ENCODE measurements at places on chromosomes 4 and X. TPM values are rescaled to one million over a fixed set of nuclear protein-coding genes. Genes with fewer than 3 reads are reported as not detected.

Gene SSX4B
- total RNA-seq: not detected

Gene USP51
- total RNA-seq: 2.7 TPM

Gene YIPF7
- not detected for total RNA-seq

Gene CXorf49
- total RNA-seq: not detected

Gene CACNA1F
- total RNA-seq: 0.60 TPM

Gene OTC
- 9.8 TPM for total RNA-seq

Gene CSAG1
- total RNA-seq: not detected

Gene XAGE2
- total RNA-seq: not detected

Gene MAGEC1
- not detected for total RNA-seq

Gene SPANXN3
- total RNA-seq: not detected

Gene RPA4
- total RNA-seq: 5.6 TPM

Gene TCEAL9
- 129 TPM for total RNA-seq

Gene NHSL2
- 20.2 TPM for total RNA-seq

Gene SSX3
- not detected for total RNA-seq

Gene IGFBP7
- 529 TPM for total RNA-seq

Gene NOX1
- total RNA-seq: 0.25 TPM

Gene TECRL
- not detected for total RNA-seq

Gene CD40LG
- 1.4 TPM for total RNA-seq

Gene CDS1
- 0.69 TPM for total RNA-seq

Gene NUP62CL
- total RNA-seq: 0.84 TPM

Gene LEF1
- total RNA-seq: 2.2 TPM

Gene BST1
- total RNA-seq: 34.4 TPM

Gene GIMD1
- total RNA-seq: not detected

Gene RPS6KA6
- 0.79 TPM for total RNA-seq

Gene GAGE12H
- not detected for total RNA-seq

Gene LRPAP1
- total RNA-seq: 121 TPM

Gene UGT2B17
- total RNA-seq: not detected

Gene RHOH
- 4.6 TPM for total RNA-seq

Gene NRK
- 10.7 TPM for total RNA-seq

Gene PAGE2B
- not detected for total RNA-seq

Gene CCKAR
- not detected for total RNA-seq

Gene SERPINA7
- not detected for total RNA-seq

Gene POF1B
- total RNA-seq: 0.24 TPM

Gene ATP8A1
- total RNA-seq: 37.0 TPM

Gene BTC
- total RNA-seq: 2.6 TPM

Gene EVC2
- total RNA-seq: 20.2 TPM

Gene ASMTL
- total RNA-seq: 23.1 TPM

All from omental fat pad (tissue), 4 donors.